ENCODE measurements at places on chromosomes 16 and 17.

- peak; percentile 42 for ATAC-seq
Measured at GRCh38 chr17:79183293-79184158, 108.9 kb downstream of the ENGASE start.

- no peak for ATAC-seq
Measured at GRCh38 chr16:10580883-10581247, 467 bp upstream of the EMP2 start.

DNA sequence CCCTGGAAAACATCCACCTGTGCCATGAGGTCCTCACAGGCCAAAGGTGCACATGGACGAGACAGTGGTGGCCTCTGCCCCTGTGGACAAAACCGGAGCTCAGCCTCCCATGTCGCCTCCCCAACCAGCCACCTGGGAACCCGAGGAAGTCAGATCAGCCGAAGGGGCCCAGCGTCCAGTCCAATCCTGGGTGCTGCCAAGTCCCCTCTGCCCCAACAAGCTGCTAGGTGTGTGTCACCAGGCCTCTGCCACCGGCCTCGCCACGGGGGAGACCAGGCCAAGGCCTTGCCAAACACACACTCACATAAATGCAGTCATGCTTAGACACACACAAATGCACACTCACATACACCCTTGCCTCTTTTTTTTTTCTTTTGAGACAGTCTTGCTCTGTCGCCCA is 167.8 kb downstream of the RBFOX3 start:
- ATAC-seq = no peak

GRCh38 chr16:11229906-11230305 is 26.1 kb downstream of the SOCS1 start:
- no peak for ATAC-seq
